ENCODE measurements at places on chromosomes 1 and 21.

GRCh38 chr1:32929366-32929765, 28.2 kb upstream of the TMEM54 start:
- no peak for DNase-seq

DNA sequence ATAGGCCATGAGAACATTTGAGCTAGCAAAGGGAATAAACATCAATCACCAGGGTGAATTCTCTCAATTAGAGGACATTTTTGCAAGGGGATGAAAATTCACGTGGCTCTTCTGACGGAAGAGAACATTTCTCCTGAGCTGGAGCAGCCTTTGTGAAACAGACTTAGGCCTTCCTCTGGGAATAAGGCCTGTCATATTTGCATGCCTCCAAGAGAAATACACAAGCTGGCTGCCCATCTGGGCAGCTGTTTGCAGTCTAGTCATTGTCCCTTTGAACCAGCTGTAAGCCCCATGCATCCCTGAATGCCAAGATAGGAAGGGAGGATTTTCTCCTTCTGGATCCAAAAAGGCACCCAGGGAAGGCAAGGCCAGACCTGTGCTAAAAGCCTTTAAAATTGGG, 5.5 kb downstream of the LEMD1 start:
- DNase-seq: no peak

DNA sequence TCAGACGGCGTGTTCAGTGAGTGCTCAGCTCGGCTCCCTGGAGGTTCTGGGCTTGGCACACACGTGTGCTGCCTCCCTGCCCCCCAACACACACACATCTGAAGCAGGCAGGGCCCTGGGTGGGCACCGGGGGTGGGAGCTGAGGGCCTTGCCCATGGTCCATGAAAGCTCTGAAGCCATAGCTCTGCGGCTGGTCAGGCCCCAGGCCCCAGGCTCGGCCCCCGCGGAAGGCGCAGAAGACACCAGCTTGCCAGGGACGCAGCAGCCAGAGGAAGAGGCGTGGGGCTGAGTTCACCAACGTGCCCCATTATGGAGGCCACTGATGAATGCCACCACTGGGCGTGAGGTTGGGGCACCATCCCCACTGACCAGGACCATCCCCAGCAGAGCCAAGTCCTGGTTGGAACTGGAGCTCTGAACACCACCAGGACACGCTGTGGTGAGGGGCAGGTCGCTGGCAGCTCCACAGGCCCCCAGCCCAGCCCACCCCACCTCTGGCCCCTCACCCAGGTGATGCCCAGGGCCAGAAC, 4.2 kb downstream of the AURKAIP1 start:
- no peak for DNase-seq

DNA sequence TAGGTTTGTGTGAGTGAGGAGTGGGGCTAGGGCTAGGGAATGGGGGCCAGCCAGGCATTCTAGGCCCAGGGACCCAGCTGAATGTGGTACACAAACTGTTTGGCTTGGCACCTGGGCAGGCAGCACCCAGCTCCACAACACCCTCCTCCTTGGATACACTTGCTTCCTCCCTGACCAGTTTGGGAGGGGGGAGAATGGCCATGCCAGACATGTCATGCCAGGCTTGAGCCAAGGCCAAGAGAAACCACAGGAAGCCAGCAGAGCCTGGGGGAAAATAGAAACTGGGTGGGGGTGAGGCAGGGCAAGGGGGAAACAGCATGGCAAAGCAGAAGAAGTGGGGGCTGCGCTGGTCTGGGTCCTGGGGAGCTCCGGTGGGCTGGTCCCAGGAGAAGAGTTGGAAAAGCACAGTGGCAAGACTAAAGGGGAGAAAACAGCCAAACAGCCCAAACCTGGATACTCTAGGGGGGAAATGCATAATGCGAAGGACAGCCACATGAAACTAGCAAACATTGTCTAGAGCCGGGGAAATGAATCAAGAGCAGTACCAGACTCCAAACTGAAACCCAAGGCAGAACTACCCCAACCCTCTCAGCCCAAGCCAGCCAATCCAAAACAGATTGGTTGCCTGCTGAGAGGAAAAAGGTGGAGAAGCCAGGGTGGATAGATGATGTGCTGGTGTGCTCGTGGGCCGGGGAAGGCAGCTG, 47.9 kb downstream of the LGR6 start:
- DNase-seq: no peak

GRCh38 chr1:223843934-223844786, 1.6 kb downstream of the TP53BP2 start:
- DNase-seq: no peak

GRCh38 chr21:39022863-39023693, 160.2 kb downstream of the PSMG1 start:
- DNase-seq: no peak

- no peak for DNase-seq
These were observed 25.3 kb downstream of the RBM11 start for GRCh38 chr21:14241297-14241696.

GRCh38 chr21:43734928-43735229, 15.9 kb downstream of the PDXK start:
- DNase-seq: no peak

DNA sequence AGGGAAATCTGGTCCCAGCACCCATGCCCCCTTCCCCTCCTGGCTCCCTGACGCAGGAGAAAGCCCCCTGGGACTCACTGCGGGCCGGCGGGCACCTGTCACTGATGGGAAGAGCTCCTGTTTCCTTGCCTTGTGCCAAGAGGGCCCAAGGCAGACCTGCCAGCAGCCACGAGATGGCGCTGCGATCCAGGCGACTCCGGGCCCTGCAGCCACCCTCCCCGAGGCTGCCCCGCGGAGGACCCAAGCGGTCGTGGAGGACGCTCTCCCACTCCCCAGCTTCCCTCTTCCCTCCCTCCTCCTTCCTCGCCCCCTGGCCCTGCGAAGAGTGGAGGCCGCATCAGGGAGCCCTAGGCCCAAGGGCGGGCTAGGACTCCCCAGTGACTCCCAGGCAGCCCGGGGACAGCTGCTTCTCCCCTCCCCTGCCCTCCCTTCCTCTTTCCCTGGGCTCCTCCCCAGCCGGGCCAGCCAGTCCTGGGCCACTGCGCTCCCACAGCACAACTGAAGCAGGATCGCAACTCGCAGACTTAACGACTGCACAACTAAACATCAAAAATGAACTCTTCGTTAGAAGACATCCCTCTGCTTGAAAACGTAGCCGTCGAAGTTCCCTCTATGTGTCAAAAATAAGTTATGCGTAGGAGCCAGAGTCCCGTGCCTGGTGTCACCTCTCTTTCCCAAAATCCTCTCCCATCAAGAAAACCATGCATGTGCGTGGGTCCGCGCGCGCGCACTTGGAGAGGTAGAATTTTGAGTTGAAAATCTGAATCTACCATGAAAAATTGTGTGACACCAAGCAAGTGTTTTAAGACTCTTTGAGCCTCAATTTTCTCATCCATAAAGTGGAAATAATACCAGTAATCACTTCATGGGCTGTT, 34.2 kb downstream of the BATF3 start:
- peak; percentile 64 for DNase-seq

All from activated CD8-positive, alpha-beta memory T cell treated with anti-CD3 and anti-CD28 coated beads for 48 hours (primary cell).